Femur (tissue), 1 donor: ENCODE measurements at places on chromosomes 1 and 21.

DNA sequence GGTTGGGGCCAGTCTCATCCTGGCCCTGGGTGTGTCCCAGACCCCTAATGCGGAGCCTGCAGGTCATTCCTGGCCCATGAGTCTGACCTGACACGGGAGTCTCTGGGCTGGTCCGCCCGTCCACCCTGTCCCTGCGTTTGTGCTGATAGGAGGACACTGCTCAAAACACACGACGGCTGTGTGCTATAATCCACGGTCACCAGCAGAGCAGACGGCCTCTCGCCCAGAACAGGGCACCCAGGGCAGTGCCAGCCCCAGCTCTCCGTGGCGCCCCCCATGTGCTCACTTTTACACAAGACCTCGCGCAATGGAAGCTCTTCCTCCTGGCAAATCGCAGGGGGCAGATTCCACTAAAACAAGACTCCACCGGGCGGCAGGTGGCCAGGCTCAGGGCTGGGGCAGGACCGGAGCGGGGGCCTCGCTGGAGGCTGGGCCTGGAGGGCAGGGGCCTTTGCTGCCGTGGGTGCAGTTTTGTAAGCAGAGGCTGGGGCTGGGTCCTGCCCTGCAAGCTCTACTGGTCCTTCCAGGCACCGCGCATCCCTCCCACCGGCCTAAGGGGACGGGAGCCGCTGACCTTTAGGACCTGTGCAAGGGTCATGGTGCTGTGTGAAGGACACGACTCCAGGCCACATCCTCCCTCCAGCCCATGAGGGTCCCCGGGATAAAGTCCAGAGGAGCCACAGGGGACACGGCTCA is 10.6 kb upstream of the SLC19A1 start:
- peak; percentile 18 for DNase-seq

GRCh38 chr1:22830041-22830566 is 119.5 kb downstream of the EPHB2 start:
- peak; percentile 56 for DNase-seq

DNA sequence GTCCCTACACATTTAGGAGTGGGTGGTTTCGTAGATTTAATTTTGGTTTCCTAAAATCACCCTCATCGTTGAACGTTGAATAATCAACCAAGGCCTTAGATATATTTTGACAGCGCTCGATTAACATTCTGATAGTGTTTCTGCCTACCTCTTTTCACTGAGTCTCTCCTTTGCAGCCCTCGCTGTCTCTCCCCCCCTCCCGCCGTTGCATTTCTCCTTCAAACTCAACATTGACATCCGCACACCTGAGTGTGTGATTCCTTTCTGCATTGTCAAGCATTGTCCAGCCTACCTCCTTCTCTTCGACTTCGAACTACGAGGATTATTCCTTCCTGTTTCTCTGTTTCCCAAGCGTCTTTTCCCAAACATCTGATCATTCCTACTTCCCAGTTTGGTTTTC is 1.8 kb upstream of the ADAMTS1 start:
- no peak for DNase-seq

DNA sequence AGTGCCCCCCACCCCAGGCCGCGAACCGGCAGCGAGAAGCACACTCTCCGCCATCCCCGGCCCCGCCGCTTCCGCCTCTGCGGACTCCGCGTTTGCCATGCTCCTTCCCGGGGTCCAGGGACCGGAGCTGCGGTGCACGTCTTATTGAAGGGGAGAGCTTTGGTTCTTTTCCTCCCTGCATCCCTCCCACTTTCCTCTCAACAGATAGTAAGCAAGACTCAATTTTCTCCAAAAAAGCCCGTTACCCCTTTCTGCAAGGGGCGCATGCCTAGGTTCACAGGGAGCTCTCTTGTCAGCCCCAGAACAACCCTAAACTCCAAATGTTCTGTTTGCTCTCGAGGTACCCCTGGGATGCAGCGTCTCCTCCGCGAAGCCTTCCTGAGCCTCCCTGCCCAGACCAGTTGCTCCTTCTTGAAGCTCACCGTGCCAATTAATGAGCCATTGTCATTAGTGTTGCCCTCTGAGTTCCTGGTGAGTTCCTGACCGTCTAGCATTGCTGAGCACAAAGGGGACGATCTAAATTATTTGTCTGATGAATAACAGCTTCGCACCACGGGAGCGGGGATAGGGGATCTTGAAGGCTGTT is 8.1 kb downstream of the FOXD3 start:
- no peak for DNase-seq

DNA sequence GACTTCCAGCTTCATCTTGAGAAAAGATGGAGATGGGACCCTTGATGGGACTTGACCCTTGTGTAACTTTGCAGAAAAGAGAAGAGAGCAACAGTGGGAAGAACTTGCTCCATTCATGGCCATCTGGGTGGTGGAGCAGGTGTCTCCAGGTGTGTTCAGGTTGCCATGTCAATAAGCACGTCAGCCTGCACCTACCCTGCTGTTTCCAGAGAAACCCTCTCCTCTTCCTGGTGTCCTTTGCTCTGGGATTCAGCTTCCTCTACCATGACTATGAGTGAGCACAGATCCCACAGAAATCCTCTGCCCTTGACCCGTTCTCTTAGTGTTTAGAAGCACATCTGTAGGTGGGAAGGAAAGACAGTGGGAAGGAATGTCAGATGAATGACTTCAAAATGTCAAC is 21.8 kb upstream of the OTUD3 start:
- DNase-seq = no peak
